HCT116 (cell line): ENCODE measurements at places on chromosomes 12 and 14.

- DNase-seq, result no peak
Observed at GRCh38 chr12:75699728-75700496, 188.5 kb upstream of the KRR1 start.

DNA sequence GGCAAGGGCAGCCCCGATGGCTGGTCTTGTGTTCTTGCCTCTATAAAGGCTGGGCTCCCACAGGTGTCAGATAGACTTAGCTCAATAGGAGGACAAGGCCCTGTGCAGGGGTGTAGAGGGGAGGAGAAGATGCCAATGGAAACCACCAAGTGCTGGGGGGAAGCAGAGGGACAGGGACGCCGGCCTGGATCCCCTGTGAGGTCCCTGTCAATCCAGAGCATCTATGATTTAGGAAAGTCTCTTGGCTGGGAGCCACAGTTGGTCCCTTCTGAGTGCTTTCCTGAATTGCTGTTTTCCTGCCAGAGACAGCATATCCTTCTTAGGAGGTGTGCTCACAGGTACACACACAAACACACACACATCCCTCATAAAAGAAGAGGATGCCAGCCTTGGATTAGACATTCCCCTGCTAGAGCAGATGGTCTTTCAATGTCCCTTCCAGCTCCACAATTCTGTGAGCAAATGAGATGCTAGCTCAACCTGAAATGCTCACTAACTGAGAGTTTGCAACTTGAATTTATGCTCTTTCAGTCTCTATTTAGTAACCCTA lies 62.7 kb downstream of the TTC7B start:
- DNase-seq, result no peak

GRCh38 chr12:122918827-122919226 lies 22.9 kb upstream of the VPS37B start:
- DNase-seq, result no peak

DNA sequence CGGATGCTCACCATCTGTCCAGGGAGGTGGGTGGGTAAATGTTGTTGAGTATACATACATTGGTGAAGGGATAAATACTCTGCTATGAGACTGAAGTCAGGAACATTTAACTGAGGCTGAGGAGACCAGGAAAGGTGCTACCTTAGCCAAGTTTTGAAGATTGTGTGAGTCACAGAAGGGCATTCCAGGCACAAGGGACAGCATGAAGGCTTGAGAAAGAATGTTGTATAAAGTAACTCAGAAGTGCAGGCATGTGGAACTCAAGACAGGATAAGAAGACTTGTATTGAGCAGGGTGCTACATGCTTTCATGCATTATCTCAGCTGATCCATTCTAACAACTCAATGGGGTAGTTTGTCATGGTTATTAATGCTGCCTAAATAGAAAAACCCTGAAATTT lies 112.7 kb downstream of the IPO8 start:
- DNase-seq, result no peak

- DNase-seq, result no peak
Observed at GRCh38 chr12:66620026-66620425, 58.9 kb downstream of the GRIP1 start.

DNA sequence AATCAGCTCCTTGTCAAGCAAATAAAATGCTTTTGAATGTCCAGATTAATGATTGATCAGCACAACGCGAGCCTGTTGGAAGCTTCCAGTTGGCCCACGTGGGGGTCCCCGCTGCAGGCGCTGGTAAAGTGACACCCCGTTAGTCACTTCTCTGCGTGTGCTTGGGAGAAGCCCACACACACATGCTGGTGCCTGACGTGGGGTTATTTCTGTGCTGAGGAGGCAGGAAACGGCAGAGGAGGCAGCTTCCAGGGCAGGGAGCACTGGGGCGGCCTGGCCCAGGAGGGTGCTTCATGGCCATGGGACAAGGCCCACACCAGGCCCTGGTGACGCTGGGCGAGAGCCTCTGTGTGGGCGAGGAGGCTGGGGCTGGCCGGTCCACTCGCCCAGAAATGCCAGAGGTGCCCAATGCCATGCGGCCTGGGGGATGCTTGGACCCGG lies 101.5 kb downstream of the KIF26A start:
- no peak for DNase-seq

DNA sequence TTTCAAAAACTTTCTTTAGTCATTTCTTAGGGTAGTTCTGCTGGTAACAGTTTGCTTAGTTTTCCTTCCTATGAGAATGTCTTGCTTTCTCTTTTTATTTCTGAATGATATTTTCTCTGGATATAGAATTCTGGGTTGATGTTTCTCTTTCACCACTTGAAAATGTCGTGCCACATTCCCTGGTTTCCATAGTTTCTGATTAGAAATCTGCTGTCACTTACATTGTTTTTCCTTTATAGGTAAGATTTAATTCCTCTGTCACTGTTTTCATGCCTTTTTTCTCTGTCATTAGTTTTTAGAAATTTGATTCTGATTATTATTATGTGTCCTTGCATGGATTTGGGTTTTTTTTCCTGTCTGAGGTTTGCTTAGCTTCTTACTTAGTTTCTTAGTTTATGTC lies 77.3 kb upstream of the PCNX4 start:
- no peak for DNase-seq

- no peak for DNase-seq
Observed at GRCh38 chr12:39173726-39174125, 268.3 kb upstream of the CPNE8 start.

GRCh38 chr12:6272300-6273204 lies 37.9 kb upstream of the PLEKHG6 start:
- DNase-seq, result peak; percentile 88

GRCh38 chr14:63726499-63726898 lies 1.4 kb downstream of the SGPP1 start:
- DNase-seq, result no peak

DNA sequence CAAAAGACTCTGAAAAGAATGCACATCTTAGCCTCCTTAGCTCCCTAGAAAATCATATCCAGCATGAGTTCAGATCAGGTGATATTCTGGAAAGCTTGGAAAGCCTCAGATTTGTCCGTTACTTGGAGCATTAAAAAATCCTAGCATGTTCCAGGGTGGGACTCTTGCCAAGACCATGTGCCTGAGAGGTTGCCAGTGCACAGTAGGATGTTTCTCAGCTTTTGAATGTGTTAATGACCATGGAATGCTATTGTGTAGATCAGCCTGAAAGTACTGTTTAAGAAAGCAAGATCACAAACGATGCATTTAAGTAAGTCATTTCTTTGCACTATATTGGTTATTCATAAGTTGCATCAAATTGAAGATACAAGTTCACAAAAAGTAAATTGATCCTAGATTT lies 230.5 kb downstream of the ETNK1 start:
- no peak for DNase-seq

DNA sequence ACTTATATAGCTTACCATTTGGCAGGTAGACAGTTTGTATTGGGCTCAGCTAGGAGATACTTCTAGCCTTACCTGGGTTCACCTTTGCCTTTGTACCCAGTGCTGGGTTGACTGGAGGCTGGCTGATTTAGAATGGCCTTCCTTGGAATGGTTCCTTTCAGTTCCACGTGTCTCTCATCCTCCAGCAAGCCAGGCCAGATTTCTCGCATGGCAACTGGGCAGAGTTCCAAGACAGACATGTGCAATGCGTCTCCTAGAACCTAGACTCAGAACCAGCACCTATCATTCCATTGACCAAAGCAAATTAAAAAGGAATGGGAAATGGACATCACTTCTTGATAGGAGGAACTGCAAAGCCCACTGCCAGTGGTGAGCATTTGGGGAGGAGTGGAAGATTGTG lies 79.1 kb upstream of the BDKRB2 start:
- DNase-seq, result no peak

- DNase-seq, result no peak
Observed at GRCh38 chr14:99759546-99759925, 33.7 kb upstream of the EML1 start.

- DNase-seq, result no peak
Observed at GRCh38 chr14:102930138-102930752, 7.8 kb downstream of the AMN start.

DNA sequence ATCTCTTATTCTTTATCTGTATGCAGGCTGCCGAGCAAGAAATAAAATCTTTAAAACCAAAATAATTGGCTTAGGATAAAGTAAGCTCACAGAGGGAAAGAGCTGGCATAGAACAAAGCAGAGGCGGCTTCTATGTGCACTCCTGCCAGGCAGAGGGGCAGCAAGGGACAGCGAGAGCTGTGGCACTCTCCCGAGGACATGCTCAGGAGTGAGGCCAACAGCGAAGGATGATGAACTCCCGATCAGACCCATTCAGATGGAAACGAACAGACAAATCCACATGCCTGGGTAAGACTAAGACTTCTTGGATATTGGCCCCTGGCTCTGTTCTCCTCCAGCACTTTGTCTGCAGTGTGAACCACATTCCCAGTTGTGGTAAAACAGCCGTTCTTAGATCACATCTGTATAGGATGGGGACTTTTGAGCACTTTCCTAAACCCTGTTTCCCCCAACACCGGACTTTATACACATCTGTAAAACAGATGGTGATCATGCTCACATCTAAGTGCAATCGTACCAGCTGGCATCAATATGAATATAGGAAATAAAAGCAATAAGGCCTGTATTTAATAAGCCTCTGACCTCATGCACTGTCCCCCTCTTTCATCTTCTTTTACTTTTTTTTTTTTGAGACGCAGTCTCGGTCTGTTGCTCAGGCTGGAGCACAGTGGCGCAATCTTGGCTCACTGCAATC lies 134.1 kb downstream of the PPM1H start:
- no peak for DNase-seq

DNA sequence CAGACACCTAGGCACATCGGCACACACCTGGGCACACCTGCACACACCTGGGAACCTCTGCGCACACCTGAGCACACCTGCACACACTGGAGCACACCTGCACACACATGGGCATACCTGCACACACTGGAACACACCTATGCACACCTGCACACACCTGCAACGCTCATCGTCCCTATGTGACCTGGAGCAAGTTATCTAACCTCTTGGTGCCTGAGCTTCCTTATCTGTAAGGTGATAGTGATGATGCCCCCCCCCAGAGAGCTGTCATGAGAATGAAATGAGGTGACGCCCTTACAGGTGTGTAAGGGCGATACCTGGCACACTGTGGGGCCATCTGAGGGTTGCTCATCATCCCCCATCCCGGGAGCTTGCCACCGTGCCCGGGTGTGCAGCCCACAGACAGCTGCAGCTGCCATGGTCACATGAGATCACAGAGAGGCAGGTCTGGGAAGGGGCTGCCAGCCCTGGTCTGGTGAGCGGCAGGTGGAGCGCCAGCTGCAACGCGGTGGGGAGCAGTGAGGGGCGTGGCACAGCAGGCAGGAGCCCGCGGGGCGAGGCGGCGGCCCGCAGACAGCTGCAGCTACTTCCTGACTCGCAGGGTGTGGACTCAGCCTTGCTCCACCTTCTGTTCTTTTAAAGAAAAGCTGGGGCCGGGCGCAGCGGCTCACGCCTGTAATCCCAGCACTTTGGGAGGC lies 59.9 kb upstream of the FBRSL1 start:
- peak; percentile 41 for DNase-seq
